ENCODE measurements at places on chromosomes 4 and X.

DNA sequence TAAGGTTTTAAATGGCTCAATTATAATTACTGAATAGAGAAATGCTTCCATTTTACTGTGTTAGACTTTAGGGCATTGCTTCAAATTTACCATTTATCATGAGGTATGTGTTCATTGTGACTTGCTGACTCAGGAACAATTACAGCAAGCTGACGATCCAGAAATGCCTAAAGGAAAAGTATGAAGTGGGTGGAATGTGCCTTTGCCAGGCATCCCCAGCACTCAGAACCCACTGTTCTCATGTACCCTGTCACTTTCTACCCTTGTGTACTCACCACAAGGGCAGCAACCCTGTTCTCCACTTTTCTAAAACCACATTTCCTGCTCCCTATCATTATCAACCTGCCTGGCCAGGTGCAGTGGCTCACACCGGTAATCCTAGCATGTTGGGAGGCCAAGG, 41.5 kb downstream of the QRFPR start:
- DNase-seq: no peak

DNA sequence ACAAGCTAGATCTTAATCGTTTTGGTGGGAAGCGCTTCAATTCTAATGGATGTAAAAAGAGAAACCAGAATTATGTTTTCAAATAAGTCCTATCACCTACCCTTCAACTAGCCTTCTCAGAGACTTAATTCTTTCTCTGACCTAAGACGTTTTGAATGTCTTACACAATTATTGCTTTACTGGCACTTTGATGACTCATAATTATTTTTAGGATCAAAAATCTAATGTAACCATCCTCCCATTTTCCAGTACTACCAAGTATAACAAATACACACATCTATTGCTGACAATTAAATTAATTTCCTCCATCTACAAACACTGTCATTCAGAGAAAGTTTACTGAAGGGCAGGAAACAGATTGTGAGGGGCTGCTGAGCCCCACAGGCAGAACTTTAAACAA, 108.6 kb downstream of the PPP3CA start:
- DNase-seq: no peak

DNA sequence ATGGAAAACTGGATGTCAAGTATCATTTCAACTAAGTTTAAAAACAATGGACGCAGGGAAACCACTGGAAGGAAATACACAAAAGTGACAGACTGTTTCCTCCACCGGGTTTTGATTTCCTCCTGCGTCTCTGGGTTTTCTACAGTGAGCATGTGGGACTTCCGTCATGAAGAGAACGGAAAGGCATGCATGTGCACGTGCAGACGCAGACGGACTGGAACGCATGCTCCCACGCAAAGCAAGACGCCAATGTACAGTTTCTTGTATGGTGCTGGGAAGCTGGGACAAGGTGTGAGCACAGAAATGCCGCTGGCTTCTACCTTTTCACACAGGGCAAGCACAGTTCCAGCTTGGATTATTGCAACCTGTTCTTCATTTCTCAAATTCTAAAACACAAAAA, 30.3 kb upstream of the C4orf50 start:
- no peak for DNase-seq

GRCh38 chr4:47852136-47852535, 14.3 kb upstream of the CORIN start:
- DNase-seq: no peak

- DNase-seq: no peak
Observed at GRCh38 chrX:151174581-151175282, 1.7 kb upstream of the GPR50 start.

- DNase-seq: no peak
Observed at GRCh38 chr4:139950568-139950967, 203.4 kb downstream of the MAML3 start.

DNA sequence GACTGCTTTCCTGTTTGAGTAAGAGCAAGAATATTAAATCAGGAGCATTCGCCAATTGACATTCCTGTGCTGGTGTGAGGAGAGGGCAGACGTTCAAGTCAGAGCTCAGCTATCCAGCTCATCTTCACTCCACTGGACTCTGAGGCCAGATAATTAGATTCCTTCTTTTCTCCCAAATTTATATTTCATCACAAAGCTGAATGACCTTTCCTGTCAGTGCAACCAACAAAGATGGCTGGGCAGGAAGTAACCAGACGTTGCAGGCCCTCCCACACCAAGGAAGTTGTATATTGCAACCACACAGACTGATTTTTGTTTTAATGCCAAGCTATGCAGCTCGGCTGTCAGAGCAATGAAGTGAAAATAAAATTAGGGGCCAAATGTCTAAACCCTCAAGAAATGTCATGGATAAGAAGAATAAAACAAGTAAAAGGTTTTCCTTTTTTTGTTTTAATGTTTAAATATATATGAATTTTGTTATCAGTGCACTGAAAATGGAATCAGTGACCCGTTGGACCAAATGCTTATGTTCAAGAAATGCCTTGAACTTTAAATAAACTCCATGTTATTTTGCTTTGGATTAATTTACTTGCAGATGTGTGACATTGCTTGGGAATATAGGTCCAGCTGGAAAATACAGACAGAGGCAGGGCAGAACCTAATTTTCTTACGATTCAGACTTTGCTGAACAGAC, 578.9 kb upstream of the FAT1 start:
- DNase-seq: no peak

DNA sequence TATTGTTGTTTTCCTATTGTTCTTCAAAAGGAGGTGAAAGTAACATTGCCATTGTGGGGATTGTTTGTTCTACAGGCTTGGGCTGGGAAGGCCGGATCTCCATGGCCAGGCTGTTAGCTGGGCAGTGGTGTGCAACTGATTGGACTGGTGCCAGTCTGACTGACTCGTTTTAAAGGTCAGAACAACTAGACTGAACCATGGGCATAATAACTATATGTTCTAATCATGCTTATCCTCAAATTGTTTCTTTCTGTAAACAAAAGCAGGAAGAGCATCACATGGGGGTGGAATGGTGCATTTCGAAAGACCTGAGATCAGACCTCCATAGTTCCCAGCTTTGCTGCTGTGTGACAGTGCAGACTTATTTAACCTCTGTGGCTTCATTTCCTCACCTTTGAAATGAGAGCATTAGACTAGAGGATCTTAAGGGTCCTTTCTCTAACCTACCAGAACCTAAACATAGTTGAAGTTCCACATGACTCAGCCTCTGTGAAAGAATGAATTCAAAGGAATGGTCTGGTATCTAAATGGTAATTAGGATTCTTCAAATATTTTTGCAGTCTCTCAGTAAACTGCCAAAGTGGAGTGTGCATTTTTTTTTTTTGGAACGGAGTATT, 66.7 kb upstream of the PGRMC2 start:
- DNase-seq: no peak
